Endodermal cell (in vitro differentiated cells): ENCODE measurements at places on chromosomes 7 and 10.

- DNase-seq: no peak
Measured at GRCh38 chr10:15200626-15201025, 32.1 kb upstream of the NMT2 start.

DNA sequence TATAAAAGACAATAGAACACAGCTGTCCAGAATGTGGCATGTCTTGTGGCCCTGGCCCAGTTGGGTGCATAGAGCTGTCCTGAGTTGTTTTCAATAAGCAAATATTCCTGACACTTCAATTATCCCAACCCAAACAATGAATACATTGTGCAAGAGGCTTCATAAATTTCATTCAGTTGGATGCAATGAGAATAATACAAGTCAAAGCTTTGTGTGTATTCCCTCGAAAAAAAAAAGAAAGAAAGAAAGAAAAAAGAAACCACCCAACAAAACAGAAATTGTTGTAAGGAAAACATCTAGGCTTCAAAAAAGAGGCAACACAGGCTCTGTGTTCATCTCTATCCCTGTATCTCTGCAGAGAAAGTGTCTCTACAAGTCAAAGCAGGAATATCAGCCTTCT lies 138.7 kb upstream of the ADO start:
- DNase-seq: no peak

GRCh38 chr10:71528371-71529206 lies 131.9 kb downstream of the CDH23 start:
- DNase-seq: no peak

DNA sequence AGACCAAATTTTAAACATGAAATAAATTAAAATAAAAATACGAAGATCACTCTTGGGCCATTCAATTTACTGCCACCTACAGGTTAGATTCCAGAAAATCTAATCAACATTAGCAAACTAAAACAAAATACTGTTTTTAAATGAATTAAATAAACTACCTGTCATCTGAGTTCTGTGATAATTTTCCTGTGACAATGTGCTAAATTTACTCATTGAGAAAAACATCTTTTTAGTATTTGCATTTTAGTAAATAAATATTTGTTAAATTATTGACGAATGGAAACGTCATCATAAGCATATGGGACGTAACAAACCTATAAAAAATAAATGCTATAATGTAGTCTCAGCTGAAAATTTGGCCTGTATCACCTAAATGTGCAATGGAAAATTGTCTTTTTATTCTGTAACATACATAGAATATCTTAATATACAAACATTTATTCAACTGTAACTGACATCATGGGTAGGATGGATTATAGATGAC lies 72.1 kb downstream of the ITGB8 start:
- no peak for DNase-seq

DNA sequence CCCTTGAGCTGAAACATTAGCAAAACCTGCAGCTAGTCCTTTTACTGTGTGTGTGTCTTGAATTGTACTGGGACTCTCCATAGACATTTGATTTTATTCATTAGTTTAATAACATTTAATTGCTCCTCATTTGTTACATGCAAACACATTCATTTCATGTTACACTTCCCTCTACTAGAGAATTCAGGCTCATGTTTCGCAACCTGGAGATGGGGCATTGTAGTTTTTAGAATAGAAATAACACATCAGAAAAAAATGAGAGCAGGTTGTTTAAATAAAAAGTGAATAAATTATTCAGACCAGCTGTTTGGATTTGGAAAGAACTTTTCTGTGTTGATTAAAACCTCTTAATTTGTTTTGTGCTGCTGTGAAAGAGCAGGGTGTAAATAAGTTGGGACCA lies 243.9 kb downstream of the ETV1 start:
- DNase-seq: no peak
